ENCODE measurements at places on chromosomes 4 and X. TPM values are rescaled to one million over a fixed set of nuclear protein-coding genes. Genes with fewer than 3 reads are reported as not detected.

- no peak overlapping the region for H3K4me3 ChIP-seq
- peaks cover 9% of the 10 kb centered on the region for H3K36me3 ChIP-seq
- H3K27ac ChIP-seq, result no peak overlapping the region
- H3K27me3 ChIP-seq, result no peaks in the 10 kb centered on the region
These were observed 30.9 kb upstream of the CCDC110 start for GRCh38 chr4:185502386-185502785.

- H3K4me3 ChIP-seq, result no peak overlapping the region
- no peak for DNase-seq
- H3K27ac ChIP-seq, result no peak overlapping the region
- peaks cover 5% of the 10 kb centered on the region for H3K4me1 ChIP-seq
- H3K27me3 ChIP-seq, result no peaks in the 10 kb centered on the region
- no peaks in the 10 kb centered on the region for H3K36me3 ChIP-seq
These were observed 18.8 kb upstream of the SMIM14 start for GRCh38 chr4:39657465-39657864.

SMPX gene
- not detected for total RNA-seq

GNPDA2 gene
- 7.2 TPM for total RNA-seq

DNA sequence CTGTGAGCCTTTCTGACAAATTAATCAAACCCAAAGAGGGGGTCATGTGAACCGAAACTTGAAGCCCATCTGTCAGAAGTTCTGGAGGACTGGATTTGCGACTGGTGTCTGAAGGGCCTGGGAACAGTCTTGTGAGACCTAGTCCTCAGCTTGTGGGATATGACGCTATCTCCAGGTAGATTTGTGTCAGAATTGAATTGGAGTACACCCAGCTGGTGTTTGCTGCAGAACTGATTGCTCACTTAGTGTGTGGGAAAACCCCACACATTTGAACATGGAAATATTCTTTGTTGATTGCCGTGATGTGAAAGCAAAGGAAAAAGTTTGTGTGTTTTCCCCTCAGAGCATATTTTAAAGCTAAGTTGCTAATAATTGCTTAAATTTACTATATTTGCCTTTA lies 30.3 kb upstream of the TMSB15B start:
- no peak overlapping the region for H3K4me3 ChIP-seq
- no peak for DNase-seq
- no peaks in the 10 kb centered on the region for H3K36me3 ChIP-seq
- H3K27ac ChIP-seq, result no peak overlapping the region
- H3K4me1 ChIP-seq, result peaks cover under 1% of the 10 kb centered on the region
